ENCODE measurements at places on chromosomes 5 and 9.

GRCh38 chr5:173094012-173094661 is 38.0 kb downstream of the CREBRF start:
- DNase-seq, result no peak

GRCh38 chr9:32550150-32550561 is 2.0 kb upstream of the SMIM27 start:
- no peak for DNase-seq

DNA sequence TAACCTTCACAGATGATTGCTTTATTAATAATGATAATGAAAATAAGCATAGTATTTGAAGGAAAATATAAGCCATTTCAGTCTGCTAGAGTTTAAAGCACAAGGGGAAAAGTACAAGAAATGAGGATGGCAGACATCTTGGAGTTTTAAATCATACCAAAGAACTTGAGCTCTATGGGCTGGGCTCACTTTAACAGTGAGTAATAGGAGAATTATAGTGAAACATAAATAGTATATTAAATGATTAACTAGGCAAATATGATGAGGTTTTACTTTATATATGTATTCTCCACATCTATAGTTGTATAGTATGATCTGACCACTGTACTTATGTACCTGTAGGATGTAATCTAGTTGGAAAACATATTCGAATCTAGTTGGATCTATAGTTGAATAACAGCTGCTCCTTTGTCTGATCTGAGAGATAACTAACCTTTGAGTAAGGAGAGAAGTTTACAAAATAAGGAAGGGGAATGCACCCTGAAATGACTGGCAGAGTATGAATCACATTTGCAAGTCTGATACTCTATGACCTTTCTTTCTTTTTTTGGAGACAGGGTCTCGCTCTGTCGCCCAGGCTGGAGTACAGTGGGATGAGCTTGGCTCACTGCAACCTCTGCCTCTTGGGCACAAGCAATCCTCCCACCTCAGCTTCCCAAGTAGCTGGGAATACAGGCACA is 17.6 kb downstream of the MEGF9 start:
- DNase-seq, result no peak

GRCh38 chr5:82019342-82020138 is 47.7 kb downstream of the ATG10 start:
- no peak for DNase-seq

DNA sequence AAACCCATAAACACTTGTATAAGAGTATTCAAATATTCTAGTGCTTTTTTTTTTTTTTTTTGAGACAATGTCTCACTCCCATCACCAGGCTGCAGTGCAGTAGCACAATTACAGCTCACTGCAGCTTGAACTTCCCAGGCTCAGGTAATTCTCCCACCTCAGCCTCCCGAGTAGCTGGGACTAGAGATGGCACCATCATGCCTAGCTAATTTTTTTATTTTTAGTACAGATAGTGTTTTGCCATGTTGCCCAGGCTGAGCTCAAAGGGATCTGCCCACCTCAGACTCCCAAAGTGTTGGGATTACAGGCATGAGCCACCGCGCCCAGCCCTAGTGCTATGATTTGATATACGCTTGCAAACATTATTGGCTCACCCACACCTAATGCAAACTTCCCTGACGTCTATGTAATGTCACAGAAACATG is 11.8 kb downstream of the IL6ST start:
- DNase-seq, result no peak

- no peak for DNase-seq
Measured at GRCh38 chr9:111630182-111630963, 761 bp upstream of the DNAJC25 start.

DNA sequence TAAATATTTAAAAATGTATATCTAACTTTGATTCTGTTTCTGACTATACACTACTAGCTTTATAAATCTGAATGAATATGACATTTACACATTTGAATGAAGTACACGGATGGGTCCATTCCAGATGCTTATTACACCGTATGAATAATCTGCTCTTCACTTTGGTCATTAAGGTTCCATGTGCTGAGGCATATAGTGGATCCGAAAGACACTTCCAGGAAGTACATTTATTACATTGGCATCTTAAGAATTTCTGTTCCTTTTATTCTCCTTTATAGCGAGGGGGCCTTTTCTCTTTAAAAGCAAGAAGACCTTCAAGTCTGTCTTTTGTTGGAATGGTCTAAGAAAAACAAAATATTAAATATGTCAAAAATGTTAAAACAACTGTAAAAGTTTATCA is 147.6 kb downstream of the AUH start:
- no peak for DNase-seq

DNA sequence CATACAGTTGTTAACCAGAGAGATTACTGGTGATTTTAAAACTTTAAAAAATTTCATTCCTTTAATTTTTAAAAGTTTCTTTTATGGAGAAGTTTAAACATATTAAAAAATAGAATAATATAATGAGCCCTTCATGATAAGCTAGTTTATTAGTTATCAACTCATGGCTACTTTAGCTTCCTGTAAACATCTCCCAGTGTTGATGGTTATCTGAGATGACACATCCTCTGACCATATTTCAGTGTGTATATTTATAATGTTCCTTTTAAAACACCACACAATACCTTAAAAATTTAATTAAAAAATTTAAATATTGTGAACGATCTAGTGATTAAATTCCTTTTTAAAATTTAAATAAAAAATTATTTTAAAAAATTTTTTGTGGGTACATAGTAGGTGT is 74.1 kb downstream of the IPO11 start:
- no peak for DNase-seq

DNA sequence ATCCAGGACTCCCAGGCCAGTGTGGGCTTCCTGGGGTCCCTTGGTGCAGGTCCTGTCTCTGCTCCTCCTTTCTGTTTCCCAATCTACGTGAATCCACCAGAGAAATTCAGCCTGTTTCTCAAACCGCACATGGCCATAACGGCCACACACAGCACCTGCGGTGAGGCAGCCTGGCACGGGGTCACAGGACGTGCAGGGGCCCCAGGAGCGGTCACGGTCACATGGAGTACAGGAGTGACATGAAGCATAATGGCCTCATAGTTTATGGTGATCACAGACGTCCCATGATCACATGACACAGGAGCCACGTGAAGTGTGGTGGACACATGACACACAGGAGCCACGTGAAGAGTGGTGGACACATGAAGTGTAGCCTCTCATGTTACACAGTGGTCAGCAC is 248.5 kb upstream of the IRX4 start:
- no peak for DNase-seq

- no peak for DNase-seq
Measured at GRCh38 chr9:85027870-85028269, 358.3 kb downstream of the NTRK2 start.

GRCh38 chr5:138649316-138649720 is 74.1 kb upstream of the HSPA9 start:
- DNase-seq, result no peak

- no peak for DNase-seq
Measured at GRCh38 chr9:23830929-23831730, 5.1 kb upstream of the ELAVL2 start.

GRCh38 chr5:2909035-2909434 is 157.6 kb upstream of the IRX2 start:
- no peak for DNase-seq

Measured in inflammatory macrophage treated with lipopolysaccharide for 1 hour (primary cell).